Stimulated activated CD4-positive, alpha-beta T cell treated with anti-CD3 and anti-CD28 coated beads, Interleukin-2, amount 100 ng/mL, for 4 hours (primary cell): ENCODE measurements at places on chromosomes 7 and 10.

- no peak for DNase-seq
Measured at GRCh38 chr7:116669769-116670168, 2.2 kb upstream of the MET start.

DNA sequence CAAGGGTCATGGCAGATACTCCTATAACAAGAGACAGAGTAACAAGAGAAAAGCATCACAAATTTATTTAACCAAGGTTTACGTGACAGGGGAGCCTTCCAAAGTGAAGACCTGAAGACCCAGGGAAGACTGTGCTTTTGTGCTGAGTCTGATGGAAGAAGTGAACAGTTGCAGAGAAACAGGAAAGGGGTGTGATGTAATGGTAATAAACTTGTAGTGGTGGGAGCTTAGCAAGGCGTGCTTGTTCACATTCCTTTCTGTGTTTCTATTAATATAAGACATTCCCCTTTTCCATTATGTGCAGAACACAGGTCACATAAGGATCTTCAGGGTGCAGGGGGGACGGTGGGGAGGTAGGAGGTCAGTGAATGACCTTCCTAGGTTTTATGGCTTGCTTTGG lies 25.5 kb upstream of the C10orf67 start:
- no peak for DNase-seq

- DNase-seq = no peak
Measured at GRCh38 chr10:63169624-63170023, 36.5 kb downstream of the NRBF2 start.

- no peak for DNase-seq
Measured at GRCh38 chr7:44111761-44112160, 7.6 kb downstream of the AEBP1 start.

- no peak for DNase-seq
Measured at GRCh38 chr10:96309628-96310320, 5.5 kb downstream of the DNTT start.

DNA sequence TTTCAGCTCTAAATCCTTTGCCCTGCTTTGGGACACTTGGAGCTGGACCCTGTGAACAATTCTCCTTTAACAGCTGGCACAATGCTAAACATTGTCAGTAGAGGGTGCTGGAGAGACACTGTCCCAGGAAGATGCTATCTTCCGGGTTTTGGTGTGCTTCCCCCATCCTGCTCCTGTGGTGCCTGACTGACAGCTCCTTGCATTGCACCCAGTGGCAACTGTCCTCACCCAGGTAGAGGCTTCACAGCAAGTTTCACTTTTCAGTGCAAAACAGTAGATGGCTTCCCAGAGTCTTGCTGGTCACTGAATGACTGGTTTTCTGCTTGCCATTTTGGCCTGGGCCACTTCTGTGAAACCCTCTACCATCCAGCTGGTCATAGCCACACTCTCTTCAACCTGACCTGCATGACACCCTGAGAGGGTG lies 77.3 kb downstream of the CDC14C start:
- no peak for DNase-seq

DNA sequence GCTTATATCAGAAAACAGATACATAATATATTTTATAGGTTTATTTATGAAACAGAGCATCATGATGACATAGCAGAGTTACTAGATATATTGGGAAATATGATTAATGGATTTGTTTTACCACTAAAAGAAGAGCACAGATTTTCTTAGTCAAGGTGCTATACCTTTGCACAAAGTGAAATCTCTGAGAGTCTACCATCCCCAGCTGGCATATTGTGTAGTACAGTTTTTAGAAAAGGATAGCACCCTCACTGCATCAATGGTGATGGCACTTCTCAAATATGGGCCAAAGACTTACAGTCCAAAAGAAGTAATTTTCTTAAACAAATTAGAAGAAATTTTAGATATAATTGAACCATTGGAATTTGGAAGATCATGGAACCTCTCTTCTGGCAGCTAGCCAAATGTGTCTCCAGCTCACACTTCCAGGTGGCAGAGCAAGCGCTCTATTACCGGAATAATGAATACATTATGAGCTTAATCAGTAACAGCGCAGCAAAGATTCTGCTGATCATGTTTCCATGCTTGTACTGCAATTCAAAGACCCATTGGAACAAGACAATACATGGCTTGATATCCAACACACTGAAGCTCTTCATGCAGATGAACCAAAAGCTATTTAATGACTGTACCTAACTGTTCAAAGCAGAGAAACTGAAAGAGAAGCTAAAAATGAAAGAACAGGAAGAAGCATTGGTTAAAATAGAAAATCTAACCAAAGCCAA lies 21.9 kb upstream of the CREB3L2 start:
- no peak for DNase-seq

DNA sequence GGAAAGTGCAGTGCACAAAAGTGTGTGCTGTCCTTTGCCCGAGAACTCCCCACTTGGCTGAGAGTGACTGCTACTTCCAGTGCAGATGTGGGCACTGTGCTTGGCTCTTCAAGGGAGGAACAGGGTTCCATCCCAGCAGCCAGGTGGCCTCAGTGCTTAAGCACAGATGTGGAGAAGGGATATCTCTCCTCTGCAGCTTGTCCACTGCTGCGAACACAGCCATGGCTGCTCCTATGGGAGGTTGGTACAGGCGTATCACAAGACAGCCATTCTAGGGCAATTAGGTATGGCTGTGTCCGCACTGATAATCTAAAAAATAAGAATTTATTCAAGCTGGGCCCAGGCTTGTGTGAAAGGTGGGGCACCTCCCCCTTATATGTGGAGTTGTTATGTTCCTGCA lies 66.6 kb downstream of the GLCCI1 start:
- no peak for DNase-seq

- no peak for DNase-seq
Measured at GRCh38 chr7:108135446-108136190, 5.5 kb upstream of the LAMB4 start.

DNA sequence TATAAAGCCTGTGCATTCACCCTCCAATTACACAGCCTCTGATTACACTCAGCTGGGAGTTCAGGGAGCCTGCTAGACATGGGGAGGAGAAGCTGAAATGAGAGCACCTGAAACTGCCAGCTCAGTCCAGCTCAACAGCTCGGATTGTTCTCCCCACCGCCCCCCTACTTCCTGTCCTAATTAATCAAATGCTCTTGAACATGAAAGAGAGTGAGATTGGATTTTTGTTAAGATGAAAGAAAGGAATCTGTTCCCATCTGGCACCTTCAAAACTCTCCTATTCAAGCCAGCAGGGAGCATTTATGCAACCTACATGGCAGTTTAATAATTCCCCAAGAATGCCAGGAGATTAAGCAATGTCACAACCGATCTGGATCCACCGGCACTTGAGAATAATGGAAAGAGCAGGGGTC lies 98.0 kb downstream of the NPSR1 start:
- DNase-seq = no peak

GRCh38 chr10:77127243-77127642 lies 510.4 kb downstream of the KCNMA1 start:
- DNase-seq = no peak

DNA sequence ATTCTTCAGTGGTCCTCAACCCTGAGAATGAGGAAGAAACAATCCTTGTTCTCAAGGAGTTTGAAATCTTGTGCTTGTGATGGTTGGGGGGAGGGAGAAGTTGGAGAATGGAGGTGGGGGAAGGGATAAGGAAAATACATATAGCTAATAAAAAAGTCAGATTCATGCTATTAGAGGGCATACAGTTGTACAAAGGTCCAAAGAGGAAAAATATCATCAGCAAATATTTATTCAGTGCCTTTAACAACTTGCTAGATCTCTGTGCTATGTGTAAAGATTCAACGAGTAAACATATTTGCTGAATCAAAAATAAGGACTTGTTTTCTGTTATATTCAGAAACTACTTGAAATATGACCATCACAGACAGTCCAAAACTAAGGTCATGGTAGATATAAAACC lies 114.4 kb downstream of the HIBADH start:
- no peak for DNase-seq

- DNase-seq = no peak
Measured at GRCh38 chr7:129610709-129611245, 743 bp upstream of the NRF1 start.

DNA sequence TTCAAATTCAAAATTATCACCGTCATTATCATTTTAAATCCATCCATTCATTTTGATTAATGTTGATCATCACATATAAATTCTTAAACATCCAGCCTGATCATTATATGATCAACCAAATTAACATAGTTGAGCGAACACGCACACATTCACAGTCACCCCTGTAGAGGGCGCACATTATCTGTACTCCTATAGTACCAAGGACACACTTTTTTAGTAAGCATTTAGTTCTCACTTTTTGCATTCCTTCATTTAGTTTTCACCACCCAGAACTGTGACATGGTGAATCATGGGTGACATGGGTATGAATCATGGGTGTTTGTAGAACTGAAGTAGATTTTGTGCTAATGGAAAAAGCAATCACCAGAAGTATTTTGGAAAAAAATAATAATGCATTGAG lies 26.0 kb upstream of the ZNF735 start:
- DNase-seq = no peak

- DNase-seq = no peak
Measured at GRCh38 chr10:132681858-132682755, 103.8 kb downstream of the NKX6-2 start.

- DNase-seq = no peak
Measured at GRCh38 chr10:29923416-29923965, 135.9 kb downstream of the JCAD start.

GRCh38 chr10:132536877-132537683 lies 507 bp upstream of the INPP5A start:
- peak; percentile 100 for DNase-seq

GRCh38 chr7:30665043-30665442 lies 17.2 kb downstream of the CRHR2 start:
- DNase-seq = no peak

DNA sequence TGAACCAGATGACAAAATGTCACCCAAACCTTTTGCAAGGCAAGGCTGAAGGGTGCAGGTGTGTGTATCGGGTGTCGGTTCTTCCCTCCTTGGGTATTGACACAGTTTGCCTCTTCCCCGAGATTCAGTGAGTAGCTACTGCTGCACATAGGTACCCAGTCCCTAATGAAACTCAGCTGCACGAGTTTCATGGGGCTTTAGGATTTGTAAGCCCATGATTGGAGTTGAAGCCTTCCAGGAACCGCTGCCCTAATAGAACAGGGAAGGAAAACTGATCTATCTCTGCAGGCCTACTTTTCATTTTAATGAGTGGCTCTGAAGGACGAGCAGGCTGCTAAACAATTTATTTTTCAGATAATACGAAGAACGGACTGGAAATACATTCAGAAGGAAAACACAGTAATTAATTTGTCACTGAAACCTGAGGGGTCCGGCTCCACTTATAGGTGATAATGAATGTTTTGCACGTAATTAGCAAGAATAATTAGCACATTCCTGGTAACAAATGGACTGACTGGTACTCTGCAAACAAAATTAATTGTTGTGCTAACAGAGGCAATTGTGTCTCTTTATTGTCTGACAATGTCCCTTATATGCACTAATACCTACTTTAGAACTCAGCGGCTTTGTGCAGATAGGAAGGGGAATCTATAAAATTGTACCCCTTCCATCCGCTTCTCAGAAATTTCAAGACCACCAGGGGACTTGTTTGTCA lies 49.6 kb upstream of the FZD8 start:
- no peak for DNase-seq

DNA sequence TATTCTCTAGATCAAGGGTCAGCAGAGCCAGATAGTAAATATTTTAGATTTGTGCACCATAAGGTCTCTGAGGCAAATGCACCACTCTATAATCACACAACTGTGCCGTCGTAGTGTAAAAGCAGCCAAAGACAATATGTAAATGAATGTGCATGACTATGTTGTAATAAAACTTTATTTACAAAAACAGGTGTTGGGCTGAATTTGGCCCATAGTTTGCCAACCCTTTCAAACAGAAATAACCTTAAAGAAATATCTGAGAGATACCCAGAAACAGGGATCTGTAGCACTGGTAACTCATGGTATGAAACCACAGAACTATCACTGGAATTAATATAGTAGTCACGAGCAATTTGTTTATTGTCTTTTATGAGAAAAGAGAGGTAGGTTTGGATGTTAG lies 86.0 kb downstream of the ARID5B start:
- DNase-seq = no peak

DNA sequence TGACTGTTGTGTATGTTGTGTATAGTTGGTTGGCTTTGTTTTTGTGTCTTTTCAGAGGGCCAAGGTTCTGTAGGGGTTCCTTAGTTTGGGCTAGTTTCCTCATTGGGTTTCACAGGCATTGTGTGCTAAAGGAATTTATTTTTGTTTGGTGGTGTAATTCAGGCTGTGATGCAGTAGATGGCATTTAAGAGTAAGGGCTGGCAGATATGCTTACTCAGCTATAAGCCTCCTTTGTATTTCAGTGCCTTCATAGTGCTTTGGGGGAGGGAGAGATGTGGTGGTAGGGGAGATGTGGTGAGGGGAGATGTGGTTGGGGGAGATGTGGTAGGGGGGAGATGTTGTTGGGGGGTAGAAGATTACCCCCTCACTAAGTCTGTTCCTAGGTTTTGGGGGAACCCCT lies 91.7 kb downstream of the SLC25A40 start:
- no peak for DNase-seq

- DNase-seq = no peak
Measured at GRCh38 chr7:140577651-140578050, 63.0 kb downstream of the DENND2A start.

- DNase-seq = no peak
Measured at GRCh38 chr10:95610727-95611126, 45.8 kb downstream of the ALDH18A1 start.

GRCh38 chr10:132239126-132240031 lies 52.6 kb downstream of the DPYSL4 start:
- DNase-seq = no peak

DNA sequence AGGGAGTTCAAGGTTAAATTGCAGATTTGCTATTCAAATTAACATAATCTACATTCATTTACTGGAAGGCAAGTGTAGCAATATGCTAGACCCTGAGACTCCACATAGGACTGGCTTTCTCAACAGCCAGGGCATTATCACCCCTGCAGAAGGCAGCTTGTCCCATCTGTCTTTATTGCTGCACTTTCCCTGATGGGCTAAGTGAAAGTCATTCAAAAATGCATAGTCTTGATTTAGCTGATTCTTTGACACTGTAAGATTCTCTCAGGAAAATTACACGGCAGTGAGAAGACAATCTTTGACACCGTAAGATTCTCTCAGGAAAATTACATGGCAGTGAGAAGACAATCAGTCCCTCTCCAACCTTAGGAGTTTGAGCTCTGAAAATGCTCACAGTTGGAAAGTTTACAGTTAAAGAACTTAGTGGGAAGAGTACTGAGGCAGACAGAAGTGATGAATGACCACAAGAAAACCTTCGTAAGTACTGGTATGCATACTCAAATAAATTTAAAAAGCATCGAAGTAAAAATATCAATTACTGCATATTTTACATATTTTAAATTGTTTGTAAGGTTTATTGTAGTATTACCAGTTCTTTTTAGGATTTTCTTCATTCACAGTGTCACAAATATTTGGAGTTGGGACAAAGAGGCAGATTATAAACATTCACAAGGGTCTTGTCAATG lies 88.9 kb downstream of the RAPGEF5 start:
- no peak for DNase-seq
